T-helper 2 cell (primary cell): ENCODE measurements at places on chromosomes 7 and 10.

DNA sequence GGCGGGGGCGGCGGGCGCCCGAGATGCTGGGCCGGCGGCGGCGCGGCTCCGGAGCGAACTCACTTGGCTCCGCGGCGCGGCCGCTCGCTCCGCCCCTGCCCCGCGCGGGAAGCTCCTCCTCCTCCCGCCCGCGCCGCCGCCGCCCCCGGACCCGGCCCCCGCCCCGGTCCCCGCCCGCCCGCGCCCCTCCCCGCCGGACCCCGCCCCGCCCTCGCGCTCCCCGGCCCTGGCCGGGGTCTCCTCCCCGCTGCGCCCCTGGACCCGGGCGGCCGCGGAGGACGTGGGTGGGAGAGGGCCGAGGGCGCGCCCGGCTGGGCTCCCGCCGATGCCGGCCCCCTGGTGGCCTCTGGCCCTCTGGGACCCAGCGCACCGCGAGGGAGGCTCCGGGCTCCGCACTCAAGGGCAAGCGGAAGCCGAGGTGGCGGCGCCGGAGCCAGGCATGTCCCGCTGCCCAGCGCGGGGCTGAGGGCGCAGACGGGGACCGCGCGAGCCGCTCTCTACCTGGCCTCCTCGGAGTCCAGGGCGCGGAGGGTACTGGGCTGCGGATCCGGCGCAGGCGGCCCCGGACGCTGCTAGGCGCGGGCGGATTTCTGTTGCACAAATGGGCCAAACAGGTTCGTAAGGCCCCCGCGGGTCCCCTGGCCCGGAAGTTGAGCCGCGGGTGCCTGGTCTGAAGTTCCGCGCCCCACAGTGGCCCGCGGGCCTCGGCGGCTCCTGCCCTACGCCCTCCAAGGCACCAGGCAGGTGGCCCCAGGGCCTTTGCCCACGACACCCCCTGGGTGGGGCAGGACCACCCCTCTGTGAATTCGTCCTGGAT lies at the start of gene TCERG1L:
TCERG1L (minus strand) TSS at position 61 of the 817 bp plus-strand sequence. CDS start 86 bp downstream, outside the sequence.
- DNase-seq, result no peak

GRCh38 chr10:100327007-100327717 lies 2.9 kb downstream of the PKD2L1 start:
- DNase-seq, result no peak

DNA sequence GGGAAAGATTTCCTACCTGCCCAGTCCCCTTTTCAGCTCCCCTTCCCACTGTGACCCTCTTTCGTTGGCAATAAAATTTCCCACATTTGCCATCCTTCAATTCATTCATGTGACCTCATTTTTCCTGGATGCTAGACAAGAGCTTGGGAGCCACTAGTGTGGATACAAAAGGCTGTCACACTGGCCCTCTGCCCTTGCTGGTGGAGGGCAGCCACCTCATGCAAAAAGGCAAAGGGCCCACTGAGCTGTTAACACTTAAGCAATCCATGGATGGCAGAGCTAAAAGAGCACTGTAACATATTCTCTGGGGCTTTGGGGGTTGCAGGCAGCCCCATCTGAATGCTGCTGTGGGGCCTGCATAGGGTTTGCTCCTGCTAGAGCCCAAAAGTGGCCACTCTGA lies 315.1 kb downstream of the NEBL start:
- DNase-seq, result no peak

- no peak for DNase-seq
Measured at GRCh38 chr7:69683002-69683401, 84.7 kb downstream of the AUTS2 start.

DNA sequence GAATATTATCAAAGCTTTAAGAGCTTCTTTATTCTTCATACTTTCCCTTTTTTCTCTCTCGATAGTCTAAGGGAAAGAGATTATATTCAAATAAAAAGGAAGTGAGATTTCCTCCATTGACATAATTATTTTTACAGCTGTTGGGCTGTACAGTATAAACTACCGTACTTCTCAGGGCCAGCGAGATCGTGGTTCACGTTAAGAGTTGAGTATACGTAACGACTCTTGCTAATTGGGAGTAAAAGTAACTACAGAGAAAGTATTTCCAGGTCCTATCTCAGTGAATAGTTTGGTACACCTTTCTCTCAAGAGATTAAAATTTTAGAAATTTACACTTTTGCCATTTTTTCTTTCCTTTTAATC lies 57.8 kb downstream of the INPP5F start:
- no peak for DNase-seq

- DNase-seq, result no peak
Measured at GRCh38 chr10:58813573-58813972, 300.9 kb downstream of the BICC1 start.

DNA sequence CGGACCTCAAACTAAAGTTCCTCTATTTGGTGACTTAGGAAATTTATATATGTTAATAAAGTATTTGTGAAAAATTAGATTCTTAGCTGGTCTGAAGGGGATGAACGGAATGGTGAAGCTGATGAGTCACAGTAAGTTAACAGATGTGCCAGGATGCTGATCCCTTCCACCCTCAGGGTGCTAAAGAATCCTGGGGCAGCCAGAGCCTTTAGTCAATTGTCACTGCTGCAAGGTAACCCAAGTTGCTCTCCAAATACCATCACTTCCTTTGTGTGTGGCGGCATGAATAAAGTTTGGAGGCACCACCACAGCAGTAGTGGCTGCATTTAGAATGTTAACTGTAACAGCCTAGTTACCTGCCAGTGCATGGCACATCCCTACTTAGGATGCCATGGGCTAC lies 222.6 kb upstream of the PPP1R3A start:
- DNase-seq, result no peak

DNA sequence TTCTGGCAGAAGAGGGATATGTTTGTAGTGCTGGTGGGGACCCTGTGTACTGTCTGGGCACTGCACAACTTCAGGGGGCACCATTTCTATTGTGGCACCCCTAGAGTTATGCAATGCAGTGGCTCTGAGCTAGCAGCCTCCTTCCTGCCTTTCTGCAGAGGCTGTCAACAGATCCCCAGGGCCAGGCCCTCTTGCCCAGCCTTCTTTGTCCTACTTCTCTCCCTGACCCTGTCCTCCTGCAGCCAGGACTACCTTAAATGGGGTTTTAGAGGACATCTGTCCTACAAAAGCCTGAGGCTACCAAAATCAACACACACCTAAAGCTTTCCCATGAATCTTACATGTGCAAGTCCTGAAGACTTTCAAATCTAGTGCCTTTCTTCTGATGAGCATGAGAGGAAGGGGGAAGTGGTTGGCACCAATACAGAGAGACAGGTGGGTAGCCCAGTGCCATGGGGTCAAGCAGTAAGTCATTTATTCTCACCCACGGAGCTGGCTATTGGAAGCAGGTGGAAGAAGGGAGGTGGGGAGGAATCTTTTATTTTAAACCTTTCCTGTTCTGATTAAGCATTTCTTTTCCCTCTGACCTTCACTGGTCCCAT lies 2.4 kb downstream of the SPOCK2 start:
- DNase-seq, result no peak

DNA sequence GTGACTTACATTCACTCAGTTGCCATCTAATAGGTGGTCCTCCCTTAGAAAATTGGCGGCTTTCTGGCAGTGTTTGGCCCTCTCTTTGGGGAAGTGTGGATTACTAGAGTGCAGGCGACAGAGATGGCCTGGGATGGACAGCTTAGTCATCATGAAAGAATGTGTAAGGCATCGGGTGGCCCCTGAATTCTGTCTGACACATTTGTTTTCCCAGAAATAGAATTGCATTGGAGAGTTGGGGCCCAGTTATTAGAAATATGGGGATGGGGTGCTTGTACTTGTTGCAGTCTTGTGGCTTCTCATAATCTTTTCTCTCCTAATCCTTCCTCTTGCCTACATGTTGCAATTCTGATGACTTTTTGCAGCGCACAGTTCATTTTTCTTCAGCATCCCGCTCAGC lies 13.8 kb downstream of the TCF7L2 start:
- DNase-seq, result no peak

- no peak for DNase-seq
Measured at GRCh38 chr10:71812913-71813590, 38.0 kb downstream of the PSAP start.

GRCh38 chr10:132571650-132572544 lies 34.3 kb downstream of the INPP5A start:
- no peak for DNase-seq

- no peak for DNase-seq
Measured at GRCh38 chr10:7475046-7475911, 64.4 kb upstream of the SFMBT2 start.
